ENCODE measurements at places on chromosomes 2 and 18.

GRCh38 chr18:49648811-49649210, 87.0 kb downstream of the LIPG start:
- DNase-seq, result no peak

DNA sequence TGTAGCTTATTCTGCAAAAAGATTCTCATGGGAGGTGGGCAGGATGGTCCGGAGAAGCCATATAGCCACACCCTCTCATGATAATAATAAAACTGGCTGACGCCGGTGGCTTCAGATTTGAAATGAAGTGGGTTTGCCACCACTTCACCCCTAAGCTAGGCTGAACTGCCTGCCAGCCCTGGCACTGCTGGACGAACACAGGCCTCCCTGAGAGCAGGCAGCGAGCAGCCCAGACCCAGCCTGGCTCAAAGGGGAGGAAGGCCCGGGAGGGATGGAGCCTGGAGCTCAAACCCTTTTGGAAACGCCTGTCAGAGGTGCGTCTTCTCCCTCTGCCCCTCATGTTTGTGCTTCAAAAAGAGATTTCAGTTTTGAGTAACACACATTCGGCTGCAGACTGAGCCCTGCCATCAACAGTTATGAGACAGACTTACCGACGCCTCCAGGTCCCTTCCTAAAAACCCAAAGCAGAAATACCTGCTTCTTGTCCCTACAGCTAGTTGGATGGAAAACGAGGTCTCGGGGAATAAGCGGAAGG, 71.1 kb upstream of the HPCAL1 start:
- no peak for DNase-seq

DNA sequence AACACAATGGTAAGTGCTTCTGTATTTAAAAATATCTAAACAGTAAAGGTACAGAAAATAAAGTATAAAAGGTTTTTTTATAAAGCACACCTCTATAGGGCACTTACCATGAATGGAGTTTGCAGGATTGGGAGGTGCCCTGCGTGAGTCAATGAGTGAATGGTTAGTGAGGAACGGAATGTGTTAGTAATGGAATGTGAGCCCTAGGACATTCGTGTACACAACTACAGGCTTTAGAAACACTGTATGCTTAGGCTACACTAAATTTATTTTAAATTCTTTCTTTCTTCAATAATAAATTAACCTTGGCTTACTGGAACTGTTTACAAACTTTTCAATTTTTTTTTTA, 337.9 kb upstream of the SLC39A10 start:
- DNase-seq, result no peak

DNA sequence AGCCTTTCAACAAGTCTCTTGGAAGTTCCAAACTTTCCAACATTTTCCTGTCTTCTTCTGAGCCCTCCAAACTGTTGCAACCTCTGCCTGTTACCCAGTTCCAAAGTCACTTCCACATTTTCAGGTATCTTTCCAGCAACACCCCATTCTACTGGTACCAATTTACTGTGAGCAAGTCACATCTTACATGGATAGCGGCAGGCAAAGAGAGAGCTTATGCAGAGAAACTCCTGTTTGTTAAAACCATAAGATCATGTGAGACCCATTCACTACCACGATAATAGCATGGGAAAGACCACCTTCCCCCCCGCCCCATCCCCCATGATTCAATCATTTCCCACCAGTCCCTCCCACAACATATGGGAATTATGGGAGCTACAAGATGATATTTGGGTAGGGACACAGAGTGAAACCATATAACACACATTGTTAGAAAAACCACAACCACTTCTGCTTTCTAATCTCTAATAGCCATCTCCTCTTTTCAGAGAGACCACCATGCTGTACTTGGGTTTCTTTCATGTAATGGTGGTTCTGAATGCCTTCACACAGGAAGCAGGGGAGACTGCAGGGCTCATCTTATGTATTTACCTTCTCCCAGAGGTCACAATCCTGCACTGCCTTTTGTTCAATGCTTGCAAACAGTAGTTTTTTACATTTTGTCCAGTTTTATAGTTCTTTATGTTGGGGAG, 46.0 kb upstream of the CALCRL start:
- no peak for DNase-seq

DNA sequence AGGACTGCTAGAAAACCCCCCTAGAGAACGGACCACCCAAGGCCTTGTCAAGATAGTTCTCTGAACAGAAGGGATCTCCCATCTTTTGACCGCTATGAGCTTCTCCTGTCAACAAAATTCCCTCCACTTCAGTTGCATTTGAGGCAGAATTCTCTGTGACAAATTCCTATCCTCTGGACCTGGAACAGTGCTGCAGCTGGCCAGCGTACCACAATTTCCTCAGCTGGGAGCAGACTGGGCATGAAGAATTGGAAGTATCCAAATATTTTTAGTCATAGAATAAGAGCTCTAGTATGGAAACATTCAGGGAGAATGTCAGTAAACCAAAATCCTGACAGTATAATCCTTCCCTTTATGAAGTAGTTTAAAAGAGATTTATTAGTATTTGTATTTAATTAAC, 147.1 kb upstream of the BOD1L2 start:
- no peak for DNase-seq

DNA sequence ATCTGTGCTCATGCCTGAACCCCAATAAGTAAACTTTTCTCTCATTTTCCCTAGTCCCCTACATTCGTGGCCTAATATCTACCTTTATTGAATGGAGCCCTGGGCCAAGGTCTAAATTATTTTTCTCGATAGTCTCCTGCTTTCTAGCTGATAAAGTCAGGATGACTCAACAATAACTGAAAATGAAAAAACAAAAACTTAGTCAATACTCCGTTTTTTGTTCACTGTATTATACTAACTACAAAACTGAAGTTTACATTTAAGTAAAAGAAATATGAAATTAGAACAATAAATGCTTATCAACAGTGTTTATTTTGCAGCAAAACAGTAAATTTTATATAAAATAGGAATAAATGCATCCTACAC, 32.2 kb downstream of the AOX1 start:
- no peak for DNase-seq

- no peak for DNase-seq
These were observed 62.1 kb upstream of the NOSTRIN start for GRCh38 chr2:168740360-168740759.

DNA sequence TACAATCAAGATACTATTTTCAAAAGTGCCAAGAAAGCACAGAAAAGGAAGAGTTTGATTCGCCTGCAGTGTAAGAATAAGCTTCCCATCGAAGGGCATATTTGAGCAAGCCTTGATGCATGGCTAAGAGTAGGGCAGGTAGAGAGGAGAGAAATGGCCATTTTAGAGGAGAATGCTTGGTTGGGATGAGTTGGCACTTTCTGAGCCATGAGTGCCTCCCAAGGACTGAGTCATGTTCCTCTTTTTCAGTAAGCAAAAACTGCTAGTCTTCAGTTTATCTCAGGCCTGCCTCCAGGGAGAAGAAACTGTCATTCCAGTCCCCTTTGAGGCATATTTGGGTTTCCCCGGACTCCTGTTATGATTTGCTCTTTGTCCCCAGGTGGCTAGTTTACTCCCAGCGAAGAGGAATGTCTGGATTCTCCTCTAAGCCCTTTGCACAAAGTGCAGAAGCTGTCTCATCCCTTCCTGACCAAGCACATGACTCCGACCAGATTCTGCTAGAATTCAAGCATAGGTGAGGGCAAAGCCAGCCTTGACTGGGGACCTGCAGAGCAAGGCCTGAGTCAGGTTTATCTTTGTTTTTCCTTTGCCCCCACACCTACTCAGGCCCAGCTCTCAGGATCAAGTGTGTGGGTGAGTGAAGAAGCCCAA, 115.2 kb downstream of the TTC32 start:
- DNase-seq, result no peak

DNA sequence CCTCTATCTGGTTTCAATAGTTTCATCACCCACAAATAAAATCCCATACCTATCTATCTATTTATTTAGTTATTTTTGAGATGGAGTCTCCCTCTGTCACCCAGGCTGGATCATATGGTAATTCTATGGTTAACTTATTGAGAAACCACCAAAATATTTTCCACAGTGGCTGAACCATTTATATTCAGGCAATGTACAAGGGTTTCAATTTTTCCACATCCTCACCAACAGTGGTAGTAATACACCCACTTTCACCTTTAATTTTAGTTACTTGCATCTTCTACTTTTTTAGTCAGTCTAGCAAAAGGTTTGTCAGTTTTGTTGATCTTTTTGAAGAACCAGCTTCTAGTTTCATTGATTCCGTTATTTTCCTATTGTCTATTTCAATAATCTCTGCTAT, 46.1 kb upstream of the PHLPP1 start:
- no peak for DNase-seq

GRCh38 chr2:16094811-16095210, 154.5 kb downstream of the MYCN start:
- DNase-seq, result no peak

GRCh38 chr2:97661927-97662326, 1.9 kb downstream of the ACTR1B start:
- DNase-seq, result no peak

DNA sequence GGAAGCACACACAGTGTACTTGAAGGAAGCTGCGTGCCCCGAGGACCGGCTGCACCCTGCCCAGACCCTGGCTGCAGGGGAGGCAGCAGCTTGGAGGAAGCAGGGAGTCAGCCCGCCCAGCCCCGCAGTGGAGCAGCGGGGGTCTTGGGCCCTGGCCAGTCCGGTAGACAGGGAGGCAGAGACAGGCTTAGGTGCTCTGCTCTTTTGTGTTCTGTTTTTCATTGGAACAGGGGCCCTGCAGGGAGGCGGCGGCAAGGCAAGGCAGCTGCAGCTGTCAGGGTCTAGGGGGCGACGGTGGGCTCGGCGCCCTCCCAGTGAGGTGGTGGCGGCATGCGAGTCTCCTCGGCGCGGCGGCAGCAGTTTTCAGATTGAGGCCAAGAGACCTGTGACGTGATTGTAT, 53.3 kb upstream of the TFCP2L1 start:
- DNase-seq, result no peak

GRCh38 chr2:1665761-1666505, 78.4 kb downstream of the PXDN start:
- no peak for DNase-seq

GRCh38 chr18:79478484-79479115, 82.9 kb downstream of the NFATC1 start:
- DNase-seq, result no peak

DNA sequence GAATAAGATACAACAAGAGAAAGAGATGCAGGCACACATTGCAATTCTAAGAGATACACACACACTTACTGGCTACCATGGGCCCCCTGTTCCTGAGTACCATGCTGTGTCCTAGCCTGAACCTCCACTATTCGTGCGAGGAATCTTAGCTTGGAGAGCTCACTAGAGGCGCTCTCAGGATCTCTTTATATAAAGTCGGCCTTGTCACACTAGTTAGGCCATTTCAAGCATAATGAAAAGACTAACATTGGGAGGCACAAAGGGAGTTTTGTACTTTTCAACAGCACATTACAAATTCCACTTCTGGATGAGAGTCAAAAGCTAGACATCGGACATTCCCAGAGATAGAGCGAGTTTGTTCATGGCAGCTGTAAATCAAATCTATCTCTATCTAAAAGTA, 365.2 kb downstream of the DSEL start:
- DNase-seq, result no peak

GRCh38 chr2:101500860-101501259, 25.9 kb upstream of the RFX8 start:
- DNase-seq, result no peak

GRCh38 chr2:5391362-5391761, 300.8 kb upstream of the SOX11 start:
- DNase-seq, result peak; percentile 43

DNA sequence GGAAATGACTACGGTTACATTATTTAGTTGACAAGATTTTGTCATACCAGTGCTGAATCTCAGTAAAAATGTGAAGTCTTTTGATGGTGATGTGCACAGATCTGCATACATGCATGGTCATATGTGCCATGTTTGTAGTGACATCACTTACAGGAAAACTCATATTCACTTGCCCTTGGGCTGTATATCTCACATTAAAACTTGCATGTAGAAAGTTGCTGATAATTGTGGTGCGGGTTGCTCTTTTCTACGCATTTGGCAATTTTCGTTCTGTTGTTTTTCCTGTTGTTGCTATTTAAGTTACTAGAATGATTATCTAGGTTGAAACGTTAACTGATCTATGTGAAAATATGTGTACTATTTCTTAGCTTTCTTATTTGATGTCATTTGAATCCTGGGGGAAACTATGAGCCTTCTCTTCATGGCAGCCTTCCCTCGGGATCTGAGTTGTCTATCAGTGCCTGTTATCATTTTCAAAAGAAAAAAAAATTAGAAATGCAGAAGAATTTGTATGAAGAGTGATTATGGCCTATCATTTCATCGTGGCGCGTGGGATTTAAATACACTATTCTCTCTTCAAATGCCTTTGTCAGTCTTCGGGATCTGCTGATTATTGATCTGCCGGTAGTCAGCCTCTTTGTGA, 296.6 kb downstream of the TMX3 start:
- DNase-seq, result no peak

GRCh38 chr2:147782141-147782930, 62.5 kb upstream of the ACVR2A start:
- DNase-seq, result no peak
